Activated T-cell treated with anti-CD3 and anti-CD28 coated beads, Interleukin-2, amount 50 U/mL, for 48 hours (primary cell): ENCODE measurements at places on chromosomes 12 and 14.

GRCh38 chr12:132161036-132161781, 17.0 kb downstream of the NOC4L start:
- no peak for DNase-seq

DNA sequence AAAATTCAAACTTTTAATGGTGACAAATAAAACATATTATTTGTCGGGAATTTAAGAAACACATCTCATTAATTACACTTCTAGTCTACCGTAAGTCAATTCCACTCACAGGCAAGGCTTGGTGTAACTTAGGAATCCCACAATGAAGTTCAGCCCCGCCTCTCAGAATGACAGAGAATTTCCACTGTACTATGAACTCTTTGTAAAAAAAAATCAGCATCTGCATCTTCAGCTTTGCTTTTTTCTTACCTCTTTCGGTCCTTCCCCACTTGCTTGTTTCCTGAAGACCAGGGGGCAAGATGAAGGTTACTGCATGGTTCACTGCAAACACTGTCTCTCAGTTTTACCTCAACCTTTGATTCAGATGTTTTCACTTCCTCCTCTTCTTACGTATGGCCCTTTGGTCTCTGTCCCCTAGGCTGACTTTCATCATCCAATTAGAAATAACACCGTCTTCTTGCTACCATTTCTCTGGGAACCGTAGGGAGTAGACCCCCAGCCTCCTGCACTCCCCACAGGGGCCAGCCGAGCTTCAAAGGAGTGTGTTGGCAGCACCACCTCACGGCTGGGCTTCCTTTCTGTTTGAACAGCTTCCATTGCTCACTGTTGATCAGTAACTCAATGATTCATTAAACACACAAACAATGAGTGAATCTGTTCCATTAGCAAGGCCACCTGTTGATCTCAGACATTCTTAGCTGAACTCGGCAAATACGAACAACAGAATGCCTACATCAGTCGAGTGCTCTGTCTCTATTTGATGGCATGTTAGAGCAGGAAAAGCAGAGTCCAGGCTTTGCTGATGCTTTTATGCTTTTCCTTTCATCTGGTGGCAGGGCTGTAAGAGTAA, 343.0 kb downstream of the BMP4 start:
- DNase-seq, result no peak

GRCh38 chr12:49932533-49933130, 17.9 kb upstream of the AQP2 start:
- DNase-seq, result no peak

DNA sequence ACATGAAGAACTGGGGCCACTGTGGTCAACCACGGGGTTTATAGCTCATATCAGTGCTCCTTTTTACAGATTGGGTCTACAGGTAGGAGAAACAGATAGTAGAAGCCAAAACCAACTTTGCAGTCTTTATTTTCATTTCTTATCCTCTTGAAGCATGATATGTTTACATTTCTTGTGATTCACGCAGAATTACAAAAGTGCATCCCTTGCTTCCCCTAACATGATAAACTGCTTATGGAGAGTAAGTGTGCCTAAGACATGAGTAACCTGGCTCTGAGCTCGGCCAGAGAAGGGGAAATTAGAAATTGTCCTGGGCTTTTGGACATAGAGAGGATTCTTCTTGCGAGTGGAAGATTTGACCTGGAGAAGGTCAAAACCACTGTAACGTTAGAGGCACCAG, 18.4 kb downstream of the PWP1 start:
- no peak for DNase-seq

DNA sequence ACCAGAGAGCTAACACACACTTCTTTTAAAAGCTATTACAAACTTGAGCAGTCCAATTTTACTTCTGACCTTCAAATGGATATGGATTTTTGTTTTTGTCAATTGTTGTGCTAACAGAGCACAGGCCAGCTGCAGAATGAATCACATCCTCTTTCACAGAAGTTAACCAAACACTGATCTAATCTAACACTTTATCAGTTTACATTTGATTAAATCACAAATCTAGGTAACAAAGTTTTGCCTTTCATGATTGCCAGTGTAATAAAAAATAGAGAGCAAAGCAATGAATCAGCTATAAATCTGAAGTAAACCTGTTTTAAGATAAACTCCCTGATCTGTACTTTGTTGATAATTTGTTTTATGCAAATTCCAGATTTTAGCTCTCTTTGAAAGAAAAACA, 273.1 kb upstream of the RGS6 start:
- no peak for DNase-seq

GRCh38 chr12:65938807-65939206, 114.5 kb downstream of the HMGA2 start:
- DNase-seq, result no peak

DNA sequence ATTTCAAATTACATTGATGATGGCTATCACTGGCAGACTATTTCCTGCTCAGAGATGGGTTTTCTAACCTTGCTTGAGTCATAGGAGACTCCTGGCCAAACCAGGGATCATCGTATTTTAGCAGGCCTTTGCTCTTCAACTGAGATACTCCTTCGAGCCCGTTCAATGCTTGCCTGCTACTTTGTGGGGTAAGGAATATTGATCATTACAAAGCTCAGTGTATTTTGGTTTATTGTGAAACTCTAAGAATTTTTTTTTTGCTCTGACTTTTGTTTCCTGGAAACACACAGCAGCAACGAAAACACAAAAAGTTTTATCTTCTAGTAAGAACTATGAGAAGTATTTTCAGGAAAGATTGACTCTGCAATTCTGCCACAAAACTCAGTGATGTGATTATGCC, 4.1 kb downstream of the GPRC5D start:
- no peak for DNase-seq

- no peak for DNase-seq
Observed at GRCh38 chr14:64324895-64325294, 30.7 kb upstream of the ESR2 start.

DNA sequence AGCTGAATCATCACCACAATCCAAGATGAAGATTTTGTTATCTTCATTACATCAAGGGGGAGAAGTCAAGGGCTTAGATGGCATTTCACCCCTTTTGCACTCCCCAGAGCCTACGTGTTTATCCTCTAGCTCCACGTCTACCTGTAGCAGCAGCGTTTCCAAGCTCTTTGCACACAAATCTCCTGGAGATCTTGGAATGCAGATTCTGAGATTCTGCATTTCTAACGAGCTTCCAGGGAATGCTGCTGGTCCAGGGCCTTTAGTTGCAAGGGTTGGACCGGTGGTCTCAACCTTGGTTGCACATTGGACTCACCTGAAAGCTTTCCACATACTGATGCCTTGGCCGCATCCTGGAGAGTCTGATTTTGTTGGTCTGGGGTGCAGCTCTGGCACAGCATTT, 49.5 kb upstream of the STON2 start:
- no peak for DNase-seq

DNA sequence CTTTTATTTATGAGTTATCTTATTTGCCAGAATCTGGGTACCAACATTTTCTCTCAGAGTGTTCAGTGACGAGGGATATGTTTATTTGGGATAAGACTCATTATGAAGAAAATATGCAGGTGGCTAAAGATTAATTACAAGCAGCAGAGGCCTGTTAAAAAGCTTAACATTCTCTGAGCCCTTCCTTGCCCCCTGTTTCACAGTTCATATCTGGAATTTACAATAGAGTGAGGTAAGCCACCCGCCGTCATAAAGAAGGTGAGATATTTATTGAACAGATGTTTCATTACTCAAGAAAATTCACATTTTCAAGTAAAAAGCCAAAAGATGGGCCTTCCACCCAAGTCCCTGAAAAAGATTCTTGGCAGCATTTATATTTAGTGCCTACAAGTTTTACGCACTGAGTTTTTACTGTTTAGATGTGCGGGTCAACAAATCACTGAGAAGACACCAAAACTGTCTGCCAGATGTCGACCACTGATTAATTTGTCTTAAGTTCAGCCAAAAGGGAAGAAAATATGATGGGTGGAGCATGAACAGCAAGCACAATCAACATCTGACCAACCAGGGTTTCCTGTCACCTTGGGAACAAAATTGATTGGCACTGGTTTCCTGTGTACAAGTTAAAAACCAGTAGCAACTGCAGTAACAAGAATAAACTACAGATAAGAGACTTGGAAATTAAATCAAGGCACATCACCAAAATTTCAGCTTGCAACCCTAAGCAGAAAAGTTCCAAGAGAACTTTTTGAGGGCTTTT, 85.5 kb upstream of the PTPRB start:
- no peak for DNase-seq

GRCh38 chr14:37399517-37399916, 195.5 kb downstream of the FOXA1 start:
- no peak for DNase-seq

- DNase-seq, result no peak
Observed at GRCh38 chr12:105820429-105821125, 318.2 kb downstream of the NUAK1 start.

DNA sequence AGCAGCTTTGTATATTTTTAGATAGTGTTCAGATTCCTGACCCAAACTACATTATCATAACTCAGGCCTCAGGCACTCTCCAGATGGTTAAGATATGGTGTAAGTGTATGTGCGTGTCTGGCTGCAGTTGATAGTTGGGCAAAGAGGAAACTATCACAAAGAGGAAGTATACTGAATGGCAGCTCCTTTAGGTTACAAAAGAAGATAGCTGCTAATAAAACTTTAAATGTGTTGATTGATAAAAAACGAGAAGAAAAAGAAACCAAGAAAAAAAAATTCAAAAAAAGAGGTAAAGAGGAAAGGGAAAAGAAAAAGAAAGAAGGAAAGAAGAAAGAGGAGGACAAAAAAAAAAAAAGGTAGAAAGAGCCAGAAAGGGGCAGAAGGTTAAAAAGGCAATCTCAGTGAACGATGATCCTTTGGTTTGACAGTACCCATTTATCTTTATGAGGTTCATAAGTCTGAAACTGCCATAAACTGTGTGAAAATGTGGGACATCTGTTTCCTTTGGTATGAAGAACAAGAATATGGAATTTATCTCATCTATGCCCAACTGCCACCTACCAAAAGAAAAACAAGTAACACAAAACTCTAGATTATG, 42.2 kb downstream of the TAOK3 start:
- DNase-seq, result no peak

- no peak for DNase-seq
Observed at GRCh38 chr14:83463500-83464098, 1929.9 kb upstream of the SEL1L start.

- DNase-seq, result no peak
Observed at GRCh38 chr14:59782760-59783159, 87.8 kb downstream of the RTN1 start.

- no peak for DNase-seq
Observed at GRCh38 chr14:36363704-36364103, 43.3 kb upstream of the MBIP start.

DNA sequence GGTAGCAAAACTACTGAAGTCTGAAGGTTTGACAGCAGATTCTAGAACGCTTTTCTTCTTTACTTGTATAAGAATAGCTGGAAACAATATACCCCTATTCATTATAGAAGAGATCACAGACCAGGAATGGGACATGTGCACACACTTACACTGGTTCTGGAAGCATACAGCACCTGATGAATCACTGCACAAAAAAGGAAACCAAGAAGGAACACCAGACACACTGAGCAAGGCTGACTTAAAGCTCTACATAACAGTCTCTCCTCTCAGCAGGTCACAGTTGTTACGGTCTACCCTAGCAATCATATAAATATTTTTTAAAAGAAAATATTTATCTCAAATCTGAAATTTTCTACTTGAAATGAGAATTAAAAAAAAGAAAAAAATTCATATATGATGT, 13.5 kb downstream of the ATP2B1 start:
- no peak for DNase-seq
